ENCODE measurements at places on chromosomes 6 and 20. TPM values are rescaled to one million over a fixed set of nuclear protein-coding genes. Genes with fewer than 3 reads are reported as not detected.

HLA-E gene
- 197 TPM for total RNA-seq

DNA sequence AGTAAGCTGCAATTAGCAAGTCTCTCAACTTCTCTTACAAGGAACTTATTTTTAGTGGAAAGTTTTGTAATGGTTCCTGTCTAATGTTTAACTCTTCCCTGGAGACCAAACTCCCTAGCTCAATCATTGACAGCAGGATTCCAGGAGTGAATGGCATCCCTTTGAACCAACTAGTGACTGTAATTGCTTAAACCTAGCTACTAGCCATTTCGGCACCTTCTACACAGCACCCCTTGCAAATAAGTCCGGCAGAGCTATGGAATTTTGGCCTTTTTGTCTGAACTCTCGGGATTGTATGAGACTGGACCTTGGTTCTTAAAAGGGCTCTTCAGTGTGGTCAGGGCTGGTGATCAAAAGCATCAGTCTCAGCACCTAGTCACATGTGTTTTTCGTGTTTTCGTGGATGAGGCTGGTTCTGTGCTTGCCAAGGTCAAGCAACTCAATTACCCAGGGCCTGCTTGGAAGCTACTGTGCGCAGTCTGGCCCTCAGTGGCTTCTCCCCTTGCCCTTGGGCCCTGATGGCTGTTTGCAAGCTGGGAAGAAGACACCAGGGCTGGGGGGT lies 135.3 kb upstream of the NEDD9 start:
- no peak for DNase-seq
- no peaks in the 10 kb centered on the region for H3K27me3 ChIP-seq
- H3K27ac ChIP-seq, result peak overlapping the region; percentile 91
- no peaks in the 10 kb centered on the region for H3K36me3 ChIP-seq
- H3K4me1 ChIP-seq, result no peaks in the 10 kb centered on the region

GRCh38 chr20:23874747-23875146 lies 4.8 kb downstream of the CST5 start:
- no peak for DNase-seq
- H3K4me3 ChIP-seq, result no peak overlapping the region
- H3K4me1 ChIP-seq, result no peaks in the 10 kb centered on the region
- no peaks in the 10 kb centered on the region for H3K36me3 ChIP-seq
- H3K27me3 ChIP-seq, result no peaks in the 10 kb centered on the region

F13A1 gene
- total RNA-seq, result 2.1 TPM

Data from right lobe of liver (tissue), 6 donors.